ENCODE measurements at places on chromosomes 2 and 18.
A peak's percentile ranks its signal among the peaks of the same experiment; 100 is the strongest.

DNA sequence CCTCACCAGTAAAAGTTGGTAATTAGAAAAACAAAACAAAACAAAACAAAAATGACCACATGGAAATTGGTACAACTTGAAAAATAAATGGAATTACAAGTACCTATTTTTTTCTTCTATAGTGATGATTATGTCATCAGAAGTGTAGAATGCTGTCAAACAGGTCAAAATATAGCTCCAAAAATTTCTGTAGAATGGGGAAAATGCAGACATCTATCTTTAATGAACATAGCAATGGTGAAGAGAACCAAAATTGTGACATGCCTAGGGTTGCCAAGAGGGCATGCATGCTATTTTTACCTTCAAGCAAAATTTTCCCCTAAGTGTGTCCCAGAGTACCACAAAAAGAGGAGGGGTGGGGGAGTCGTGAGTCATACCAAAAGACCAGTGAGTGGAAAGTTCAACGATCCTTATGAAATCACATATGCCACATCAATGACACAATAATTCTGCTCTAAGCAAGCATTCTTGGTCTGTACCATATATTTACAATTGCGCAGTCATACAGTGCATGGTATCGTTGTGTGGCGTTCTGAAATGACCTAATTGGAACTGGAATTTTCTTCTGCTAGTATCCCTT lies 1436.4 kb downstream of the SUCLG1 start:
- no peak for DNase-seq

DNA sequence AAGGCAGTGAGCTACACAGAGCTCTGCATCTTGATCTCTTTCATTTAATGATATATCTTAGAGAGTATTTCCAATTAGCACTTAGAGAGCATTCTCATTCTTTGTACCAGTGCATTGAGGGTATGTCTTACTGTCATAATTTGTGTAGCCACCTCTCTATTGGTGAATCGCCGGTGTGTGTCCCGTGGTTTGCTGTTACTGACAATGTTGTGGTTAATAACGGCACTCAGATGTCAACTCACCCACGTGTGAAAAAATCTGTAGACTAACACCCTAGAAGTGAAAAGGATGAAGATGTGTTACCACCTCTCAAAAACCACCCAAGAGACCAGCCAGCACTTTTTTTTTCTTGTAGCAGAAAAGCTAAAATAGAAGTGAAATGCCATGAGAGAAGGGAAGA lies 37.1 kb downstream of the TEX51 start:
- DNase-seq, result no peak

DNA sequence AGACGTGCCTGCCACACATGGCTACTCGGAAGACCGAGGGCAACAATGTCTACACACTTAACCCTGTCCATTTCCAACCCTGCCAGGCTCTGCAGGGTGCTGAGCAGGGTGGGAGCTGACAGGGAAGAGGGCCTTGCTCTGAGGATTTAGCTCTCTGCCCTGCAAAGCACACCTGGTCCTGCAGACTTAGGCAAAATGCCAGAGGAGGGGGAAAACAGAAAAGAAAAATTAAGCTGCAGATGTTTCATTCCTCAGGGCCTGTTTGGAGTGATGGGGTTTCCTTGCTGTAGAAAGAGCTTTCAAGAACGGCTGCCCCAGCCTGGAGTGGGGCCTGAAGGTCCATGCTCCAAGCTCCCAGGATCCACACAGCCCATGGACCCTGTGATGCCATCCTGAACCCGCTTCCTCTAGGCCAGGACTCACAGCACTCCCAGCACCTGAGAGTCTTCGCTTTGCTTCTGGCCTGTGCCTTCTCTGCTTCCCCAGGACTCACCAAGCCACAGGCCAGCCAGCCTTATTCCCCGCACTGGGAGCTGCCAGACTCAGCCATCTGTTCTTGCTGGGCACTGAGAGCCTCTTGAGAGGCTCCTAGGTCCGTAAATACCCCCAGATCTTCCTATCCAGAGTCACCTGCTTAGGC lies 9.1 kb upstream of the TEX51 start:
- no peak for DNase-seq

DNA sequence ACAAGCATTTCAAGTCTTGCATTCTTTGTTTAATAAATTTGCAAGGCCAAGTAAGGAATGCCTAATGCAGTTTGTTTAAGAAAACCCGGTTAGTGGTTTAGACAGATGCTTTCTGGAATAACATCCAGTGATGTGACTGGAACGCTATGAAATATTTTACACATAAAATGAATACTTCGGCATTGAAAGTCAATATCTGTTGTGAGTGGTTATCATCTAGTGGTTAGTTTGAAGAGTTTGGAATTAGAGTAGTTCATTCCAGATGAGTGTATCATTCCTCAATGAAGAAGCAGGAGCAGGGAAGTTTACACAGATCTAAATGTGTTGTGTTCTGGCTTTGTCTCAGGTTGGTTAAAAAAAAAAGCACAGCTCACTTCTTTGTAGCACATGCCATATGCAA lies 608.0 kb upstream of the PIK3C3 start:
- no peak for DNase-seq

- no peak for DNase-seq
These were observed 49.9 kb upstream of the DAPL1 start for GRCh38 chr2:158745067-158745865.

- no peak for DNase-seq
These were observed 93.0 kb upstream of the SMAD2 start for GRCh38 chr18:48023334-48024008.

DNA sequence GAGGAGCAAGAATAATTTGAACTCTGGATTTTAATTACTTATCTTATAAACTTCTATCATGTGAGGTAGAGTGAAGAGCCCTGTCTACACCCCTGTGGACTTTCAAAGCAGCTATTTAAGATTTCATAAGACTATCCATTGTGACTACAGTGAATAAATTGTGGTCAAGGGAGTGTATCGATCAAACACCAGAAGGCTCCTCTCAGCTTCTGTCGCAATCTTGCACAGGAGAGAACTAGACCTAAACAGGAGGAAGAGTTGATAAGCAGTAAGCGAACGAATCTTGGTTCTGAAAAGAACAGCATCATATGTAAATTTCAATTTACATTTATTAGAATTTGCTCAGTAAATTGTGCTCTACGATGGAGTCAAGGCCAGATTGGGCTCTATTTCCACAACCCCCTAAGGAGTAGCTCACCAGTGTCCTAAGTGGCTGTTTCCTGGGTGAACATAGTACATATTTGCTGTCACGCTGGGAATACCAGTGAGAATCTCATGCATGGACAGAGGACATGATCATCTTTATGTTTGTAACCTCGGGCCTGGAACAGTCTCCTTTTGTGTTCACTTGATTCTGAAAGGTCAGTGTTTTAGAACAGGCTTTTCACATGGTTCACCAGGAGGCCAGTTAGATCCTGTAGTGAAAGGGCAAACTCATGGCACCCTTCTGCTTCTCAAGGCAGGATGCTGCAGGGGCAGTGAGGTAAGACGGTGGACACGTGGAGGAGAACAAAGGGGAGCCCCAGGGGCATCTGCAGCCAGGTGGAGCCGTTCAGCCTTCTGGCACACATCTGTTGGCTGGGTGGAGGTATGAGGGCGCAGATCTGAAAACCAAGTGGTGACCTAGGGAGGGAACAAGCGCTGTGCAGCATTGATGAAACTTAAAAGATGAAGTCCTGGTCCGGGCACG lies 33.3 kb downstream of the NPAS2 start:
- no peak for DNase-seq

- no peak for DNase-seq
These were observed 147.8 kb upstream of the SPHKAP start for GRCh38 chr2:228329282-228329681.

DNA sequence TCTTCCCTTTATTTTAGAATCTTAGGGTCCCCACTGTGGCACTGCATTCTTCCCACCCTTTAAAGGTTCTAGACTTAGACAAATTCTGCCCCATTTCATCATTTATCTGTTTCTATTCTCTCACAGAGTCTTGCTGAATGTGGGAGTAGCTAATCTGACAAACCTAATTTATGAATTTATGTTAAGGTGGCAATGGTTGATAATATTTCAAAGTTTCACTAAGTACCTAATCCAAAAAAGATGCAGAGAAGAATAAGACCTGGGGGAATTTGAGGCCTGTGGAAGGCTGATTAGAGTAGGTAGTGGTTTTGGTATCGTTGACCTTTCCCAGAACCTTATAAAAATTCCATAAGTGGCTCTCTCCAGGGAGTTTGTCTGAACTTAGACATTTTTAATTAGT lies 18.0 kb downstream of the KCNE4 start:
- DNase-seq, result no peak

GRCh38 chr2:162538967-162539366 lies 195.0 kb downstream of the GCA start:
- DNase-seq, result no peak

- DNase-seq, result no peak
These were observed 404.0 kb downstream of the TMEM182 start for GRCh38 chr2:103165836-103166235.

GRCh38 chr2:62658891-62659290 lies 46.6 kb upstream of the EHBP1 start:
- DNase-seq, result no peak

- DNase-seq, result no peak
These were observed 148.2 kb downstream of the FAM161A start for GRCh38 chr2:61705625-61706024.

DNA sequence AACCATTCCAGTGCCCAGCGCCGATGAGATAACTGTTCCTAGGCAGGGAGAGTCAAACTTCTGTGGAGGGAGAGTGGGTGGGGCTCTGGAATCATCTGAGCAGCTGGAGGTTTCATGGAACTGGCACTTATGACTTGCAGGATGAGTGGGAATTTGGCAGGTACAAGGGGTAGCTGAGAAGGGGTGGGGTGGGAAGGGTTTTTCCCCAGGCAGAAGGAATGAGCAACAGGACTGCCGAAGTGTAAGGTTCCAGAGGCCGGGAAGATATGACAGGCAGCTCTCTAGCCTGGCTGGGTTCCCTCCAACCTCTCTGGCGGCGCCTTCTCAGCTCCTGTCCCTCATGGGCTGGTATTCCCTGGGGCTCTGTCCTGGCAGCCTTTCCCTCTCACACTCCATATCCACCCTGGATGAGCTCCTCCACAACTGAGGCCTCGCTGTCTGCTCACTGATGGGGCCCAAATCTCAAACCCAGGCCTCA lies 2.5 kb upstream of the TET3 start:
- no peak for DNase-seq

DNA sequence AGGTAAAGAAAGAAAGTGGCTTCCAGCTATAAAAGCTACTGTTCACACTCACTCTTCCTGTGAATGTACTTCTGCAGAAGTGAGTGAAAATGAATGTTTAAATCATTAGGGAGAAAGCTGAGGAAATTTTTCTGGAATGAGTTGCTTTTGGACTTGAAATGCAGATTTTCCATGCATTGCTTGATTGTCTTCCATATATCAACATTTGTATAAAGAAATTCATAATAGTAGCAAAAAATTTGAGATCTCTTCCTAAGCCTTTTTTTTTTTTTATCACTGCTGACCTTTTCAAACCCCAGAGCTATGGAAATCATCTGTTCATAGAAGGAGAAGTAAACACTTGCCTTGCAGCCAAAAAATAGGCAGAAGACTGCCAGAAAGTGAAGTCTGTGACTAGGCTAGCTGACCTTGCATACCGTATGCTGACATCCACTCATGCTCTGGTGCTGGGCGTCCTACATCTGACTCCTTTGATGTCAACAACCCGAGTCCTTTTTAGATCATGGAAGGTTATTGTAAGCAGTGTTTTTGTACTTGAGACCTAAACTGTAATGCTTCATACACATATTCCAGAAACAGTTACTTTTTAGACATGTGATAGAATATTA lies 154.5 kb upstream of the RASGRP3 start:
- DNase-seq, result no peak

DNA sequence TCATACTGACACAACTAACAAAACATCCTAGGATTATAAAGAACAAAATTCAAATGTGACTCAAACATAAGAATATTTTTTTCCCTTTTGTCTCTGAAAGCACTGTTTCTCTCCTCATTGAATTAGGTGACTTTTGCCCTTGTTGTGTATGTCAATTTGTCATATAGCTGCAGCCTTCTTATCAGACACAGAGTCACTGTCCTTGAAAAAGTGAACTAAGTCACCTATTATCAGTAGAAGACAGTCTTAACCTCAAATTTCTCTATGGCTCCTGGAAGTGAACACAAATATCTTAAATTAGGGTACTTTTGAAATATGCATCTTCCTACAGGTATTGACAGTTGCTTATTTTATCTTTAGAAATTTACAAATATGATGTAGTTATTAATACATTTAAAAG lies 360.6 kb downstream of the NBAS start:
- no peak for DNase-seq

DNA sequence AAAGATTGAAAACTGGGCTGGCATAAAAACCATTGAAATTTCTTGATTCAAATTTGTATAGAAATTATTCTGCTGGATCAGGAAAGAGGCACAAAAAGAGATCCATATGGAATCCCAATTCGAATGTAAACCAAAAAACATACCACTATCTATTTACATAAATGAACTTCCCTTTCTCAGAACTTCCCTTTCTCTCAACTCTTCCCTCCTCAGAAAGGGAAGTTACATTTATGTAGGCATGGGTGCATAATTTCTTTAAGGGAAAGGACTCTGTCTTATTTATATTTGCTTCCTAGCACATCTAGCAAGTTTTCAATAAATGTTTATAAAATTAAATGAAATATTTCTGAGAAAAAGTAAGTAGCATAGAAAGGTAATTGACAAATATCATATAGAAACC lies 398.1 kb upstream of the ATP5MC3 start:
- no peak for DNase-seq

- DNase-seq, result no peak
These were observed 165.3 kb downstream of the RNF152 start for GRCh38 chr18:61727241-61728193.

GRCh38 chr2:109201465-109202327 lies 72.7 kb downstream of the SH3RF3 start:
- no peak for DNase-seq

DNA sequence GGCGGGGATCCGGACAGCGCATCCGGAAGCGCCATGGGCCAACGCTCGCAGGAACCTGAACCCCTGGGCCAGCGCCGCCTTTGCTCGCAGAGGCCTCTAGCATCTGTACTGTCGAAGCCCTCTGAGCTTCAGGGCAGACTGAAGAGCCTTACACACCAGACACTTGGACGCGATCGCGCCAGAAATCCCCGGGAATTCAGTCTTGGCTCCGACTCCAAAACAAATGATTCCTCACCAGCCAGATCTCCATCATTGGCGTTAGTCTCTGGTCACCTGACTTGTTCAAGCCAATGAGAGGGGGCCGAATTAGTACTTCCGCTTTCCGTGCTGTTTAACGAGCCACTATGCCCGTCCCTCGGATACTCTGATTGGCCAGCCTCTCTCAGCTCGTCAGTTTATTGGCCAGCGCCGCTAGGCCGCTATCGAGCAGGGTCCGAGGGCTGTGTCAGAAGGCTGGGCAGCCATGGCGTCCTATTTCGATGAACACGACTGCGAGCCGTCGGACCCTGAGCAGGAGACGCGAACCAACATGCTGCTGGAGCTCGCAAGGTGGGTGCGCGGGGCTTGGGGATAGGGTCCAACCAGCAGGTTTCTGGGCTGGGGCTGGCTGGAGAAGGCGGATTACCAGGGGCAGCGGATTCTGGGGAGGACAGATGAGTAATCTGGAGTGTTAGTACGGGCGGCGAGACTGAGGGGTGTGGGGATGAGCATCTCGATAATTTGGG lies at the start of gene RNF181:
Gene RNF181 (plus strand): TSS at position 445 of the 725 bp plus-strand sequence. CDS start 19 bp downstream, at position 464.
- peak; percentile 77 for DNase-seq

GRCh38 chr2:28390746-28391563 lies 1.7 kb upstream of the FOSL2 start:
- DNase-seq, result peak; percentile 25
